Suprapubic skin (tissue), 4 donors: ENCODE measurements at places on chromosomes 5 and 9.

- DNase-seq = no peak
Observed at GRCh38 chr5:158968150-158968549, 131.6 kb downstream of the EBF1 start.

- DNase-seq = no peak
Observed at GRCh38 chr9:114837923-114838322, 32.1 kb upstream of the TNFSF15 start.

- no peak for DNase-seq
Observed at GRCh38 chr5:124195411-124195810, 551.0 kb downstream of the ZNF608 start.

GRCh38 chr5:24831989-24832388 lies 187.2 kb upstream of the CDH10 start:
- DNase-seq = no peak

DNA sequence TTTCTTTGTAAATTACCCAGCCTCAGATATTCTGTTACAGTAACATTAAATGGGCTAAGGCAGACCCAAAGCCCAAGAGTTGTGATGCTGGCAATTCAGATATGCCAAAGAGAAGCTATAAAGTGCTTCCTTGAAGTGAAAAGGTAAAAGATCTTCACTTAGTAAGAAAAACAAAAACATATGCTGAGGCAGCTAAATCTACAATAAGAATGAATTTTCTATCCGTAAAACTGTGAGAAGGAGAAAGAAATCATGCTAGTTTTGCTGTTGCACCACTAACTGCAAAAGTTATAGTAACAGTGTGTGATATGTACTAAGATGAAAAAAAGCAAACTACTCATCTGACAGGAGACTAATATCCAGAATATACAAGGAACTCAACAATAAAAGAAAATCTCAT lies 39.9 kb downstream of the FAM114A2 start:
- no peak for DNase-seq

DNA sequence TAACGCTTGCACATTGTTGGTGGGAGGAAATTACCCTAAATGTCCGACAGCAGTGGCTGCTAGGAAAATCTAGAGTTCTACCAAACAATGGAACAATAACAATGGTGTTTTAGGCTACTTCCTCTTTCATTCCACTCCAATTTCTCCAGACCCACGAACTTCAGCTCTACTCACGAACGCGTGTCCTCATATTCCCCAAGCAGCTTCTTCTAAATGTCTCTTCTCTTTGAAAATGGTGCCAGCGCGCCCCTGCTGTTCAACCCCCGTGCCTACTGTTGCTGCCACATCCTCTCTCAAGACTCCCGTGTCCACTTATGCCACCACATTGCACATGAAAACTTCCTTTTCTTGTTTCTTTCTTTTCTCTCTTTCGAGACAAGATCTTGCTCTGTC lies 25.6 kb downstream of the OR2V2 start:
- no peak for DNase-seq

GRCh38 chr5:149452665-149453617 lies 73.8 kb upstream of the IL17B start:
- DNase-seq = peak; percentile 87

DNA sequence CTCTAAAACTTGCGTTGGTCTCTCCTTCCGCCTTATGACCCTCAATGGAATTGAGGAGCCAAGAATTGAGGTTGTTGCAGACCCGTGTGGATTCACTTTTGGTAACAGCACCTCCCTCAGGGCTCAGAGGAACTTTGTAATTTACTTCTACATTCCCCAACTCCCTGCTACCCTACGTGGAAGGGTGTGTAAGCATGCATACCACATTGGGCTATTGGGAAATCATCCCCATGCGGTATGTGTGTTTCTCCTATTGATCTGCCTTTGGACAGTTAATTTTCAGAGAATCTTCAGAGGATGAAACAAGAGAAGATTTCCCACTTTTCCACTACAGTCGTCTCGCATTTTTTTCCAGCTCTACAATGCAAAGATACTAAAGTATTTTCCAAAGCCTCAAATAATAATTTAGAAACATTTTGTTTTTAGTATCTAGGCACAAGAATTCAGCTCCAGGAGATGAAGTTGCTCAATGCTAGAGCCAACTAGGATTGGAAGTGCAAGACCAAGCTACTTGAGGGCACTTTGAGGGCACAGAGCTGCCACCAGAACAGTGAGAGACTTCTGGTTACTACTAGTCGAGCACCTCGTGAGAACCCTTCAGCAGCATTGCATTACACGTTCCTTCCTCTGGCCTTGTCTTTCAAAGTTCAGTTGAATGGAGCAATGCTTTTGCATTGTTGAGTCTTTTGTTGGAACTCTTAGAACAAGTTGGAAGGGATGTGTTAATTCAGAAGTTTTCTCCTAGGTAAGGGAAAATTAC lies 3.4 kb downstream of the C1QTNF3 start:
- DNase-seq = no peak

GRCh38 chr9:80369641-80370040 lies 797.9 kb downstream of the TLE4 start:
- no peak for DNase-seq

DNA sequence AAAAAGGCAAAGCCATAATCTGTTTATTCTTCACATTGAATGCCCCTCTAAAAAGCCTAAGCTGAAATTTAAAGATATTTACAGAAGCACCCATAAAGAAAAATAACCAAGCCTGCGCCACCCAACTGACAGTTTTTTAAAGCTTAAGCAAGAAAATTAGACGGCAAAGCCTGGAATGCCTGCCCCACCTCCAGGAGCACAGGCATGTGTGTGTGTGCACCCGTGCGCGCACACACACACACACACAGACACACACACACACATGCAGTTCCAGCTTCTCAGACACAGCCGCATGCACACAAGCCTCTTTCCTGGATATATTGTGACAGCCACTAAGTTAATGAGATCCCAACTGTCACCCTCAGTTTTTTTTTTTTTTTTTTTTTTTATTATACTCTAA lies 88.2 kb downstream of the FRMD3 start:
- no peak for DNase-seq

GRCh38 chr9:136903041-136903554 lies 16.8 kb downstream of the TRAF2 start:
- no peak for DNase-seq

GRCh38 chr5:122319897-122320296 lies 7.9 kb downstream of the SNCAIP start:
- no peak for DNase-seq

- DNase-seq = no peak
Observed at GRCh38 chr9:85377731-85378289, 363.9 kb downstream of the AGTPBP1 start.

DNA sequence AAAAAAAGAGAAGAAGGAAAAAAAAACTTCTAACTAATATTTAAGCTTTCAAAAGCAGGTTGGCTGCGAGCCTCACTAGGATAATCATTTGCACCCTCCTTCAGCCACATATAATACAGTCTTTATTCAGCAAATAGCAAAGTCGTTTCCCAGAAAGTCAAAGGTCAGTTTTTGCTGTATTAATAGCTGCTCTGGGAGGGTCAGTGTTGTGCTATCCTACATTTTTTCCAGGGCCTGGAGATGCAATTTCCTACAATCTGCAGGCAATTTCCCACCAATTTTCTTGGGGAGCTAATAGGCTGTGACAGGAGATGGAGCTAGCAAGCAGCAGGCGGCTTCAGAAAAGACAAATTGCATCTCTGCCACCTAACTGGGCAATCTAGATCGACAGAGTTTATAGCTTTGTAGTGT lies 136.8 kb downstream of the TLE1 start:
- DNase-seq = no peak

GRCh38 chr5:93886098-93886806 lies 144.9 kb upstream of the POU5F2 start:
- DNase-seq = no peak

DNA sequence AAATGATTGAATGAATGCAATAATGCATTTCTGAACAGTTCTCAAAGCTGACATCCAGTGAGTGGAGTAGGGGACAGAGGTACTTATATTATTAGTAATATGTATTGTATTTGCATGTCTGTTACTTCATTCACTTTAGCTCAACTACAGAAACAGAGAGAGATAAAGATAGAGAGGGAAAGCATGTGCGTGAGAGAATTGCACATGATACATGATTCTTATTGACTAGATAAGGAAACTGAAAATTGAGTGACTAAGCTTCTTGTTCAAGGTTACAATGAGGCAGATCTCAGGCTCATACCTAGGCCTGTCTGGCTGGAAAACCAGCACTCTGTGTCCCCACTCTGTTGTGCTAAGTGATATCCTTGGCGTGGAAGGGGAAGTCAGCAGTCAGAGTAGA lies 337.7 kb upstream of the KLF4 start:
- DNase-seq = no peak

- peak; percentile 70 for DNase-seq
Observed at GRCh38 chr5:176776141-176776865, 34.1 kb upstream of the UNC5A start.

GRCh38 chr9:120894321-120895148 lies 17.5 kb upstream of the PHF19 start:
- no peak for DNase-seq

DNA sequence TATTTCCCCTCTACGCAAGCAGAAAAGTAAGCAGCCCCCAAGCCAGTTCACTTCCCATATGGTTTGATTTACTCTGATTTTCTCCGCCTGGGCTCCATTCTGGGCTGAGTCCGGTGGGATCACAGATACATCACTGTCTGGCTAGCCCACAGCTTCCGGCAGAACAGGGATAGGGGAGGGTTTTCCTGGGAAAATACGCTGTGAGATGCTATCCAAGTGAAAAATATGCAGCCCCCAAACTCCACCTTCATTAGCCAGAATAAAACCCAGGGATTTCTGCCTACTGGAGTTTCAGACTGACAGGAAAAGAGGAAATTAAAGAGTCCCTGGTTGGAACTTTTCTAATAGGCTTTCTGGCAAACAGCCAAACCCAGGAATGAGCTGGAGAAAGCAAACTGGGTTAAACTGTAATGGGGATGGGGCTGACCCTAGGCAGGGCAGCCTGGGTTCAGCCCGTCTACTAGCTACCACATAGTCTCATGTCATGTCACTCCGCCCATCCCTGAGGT lies 16.9 kb upstream of the NIPAL4 start:
- DNase-seq = no peak

- DNase-seq = no peak
Observed at GRCh38 chr5:40774623-40775022, 18.9 kb upstream of the TTC33 start.

GRCh38 chr5:17218353-17219005 lies 1.0 kb downstream of the BASP1 start:
- peak; percentile 75 for DNase-seq

DNA sequence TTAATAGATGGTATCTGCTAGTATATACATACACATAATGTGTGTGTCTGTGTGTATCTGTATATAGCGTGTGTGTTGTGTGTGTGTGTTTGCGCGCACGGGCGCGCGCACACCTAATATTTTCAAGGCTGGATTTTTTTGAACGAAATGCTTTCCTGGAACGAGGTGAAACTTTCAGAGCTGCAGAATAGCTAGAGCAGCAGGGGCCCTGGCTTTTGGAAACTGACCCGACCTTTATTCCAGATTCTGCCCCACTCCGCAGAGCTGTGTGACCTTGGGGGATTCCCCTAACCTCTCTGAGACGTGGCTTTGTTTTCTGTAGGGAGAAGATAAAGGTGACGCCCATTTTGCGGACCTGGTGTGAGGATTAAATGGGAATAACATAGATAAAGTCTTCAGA lies 757 bp downstream of the FXN start:
- no peak for DNase-seq

- no peak for DNase-seq
Observed at GRCh38 chr5:36346896-36347690, 45.4 kb upstream of the RANBP3L start.

DNA sequence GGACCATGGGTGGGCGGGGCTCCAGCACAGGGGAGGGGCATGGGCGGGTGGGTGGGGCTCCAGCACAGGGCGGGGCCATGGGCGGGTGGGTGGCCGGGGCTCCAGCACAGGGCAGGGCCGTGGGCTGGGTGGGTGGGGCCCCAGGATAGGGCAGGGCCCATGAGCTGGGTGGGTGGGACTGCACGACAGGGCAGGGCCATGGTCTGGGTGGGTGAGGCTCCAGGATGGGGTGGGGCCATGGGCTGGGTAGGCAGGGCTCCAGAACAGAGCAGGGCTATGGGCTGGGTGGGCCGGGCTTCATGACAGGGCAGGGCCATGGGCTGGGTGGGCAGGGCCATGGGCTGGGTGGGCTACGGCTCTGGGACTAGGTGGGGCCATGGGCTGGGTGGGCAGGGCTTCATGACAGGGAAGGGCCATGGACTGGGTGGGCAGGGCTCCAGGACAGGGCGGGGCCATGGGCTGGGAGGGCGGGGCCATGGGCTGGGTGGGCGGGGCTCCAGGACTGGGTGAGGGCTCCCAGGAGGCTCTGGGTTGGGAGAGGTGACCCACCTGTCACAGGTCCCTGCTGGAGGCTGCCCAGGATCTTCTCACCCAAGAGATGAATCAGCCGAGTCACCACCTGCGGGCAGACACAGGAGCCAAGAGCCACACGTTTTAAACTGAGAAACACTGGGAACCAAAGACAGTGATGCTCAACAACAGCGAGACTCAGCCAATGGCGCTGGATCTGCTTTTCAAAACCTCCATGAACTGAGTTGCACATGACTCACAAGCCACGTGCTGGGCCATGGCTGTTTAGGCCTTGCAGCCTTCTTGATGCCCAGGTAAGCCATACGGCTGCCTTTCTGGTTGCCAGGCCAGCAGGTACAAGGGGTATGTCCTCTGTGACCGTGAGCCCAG lies 33.6 kb upstream of the NSMF start:
- DNase-seq = no peak

GRCh38 chr5:138911441-138911840 lies 36.3 kb upstream of the LRRTM2 start:
- no peak for DNase-seq

GRCh38 chr9:107681988-107682387 lies 192.4 kb upstream of the KLF4 start:
- no peak for DNase-seq

GRCh38 chr9:37025823-37026112 lies 8.3 kb downstream of the PAX5 start:
- no peak for DNase-seq

GRCh38 chr5:155181542-155181941 lies 168.0 kb downstream of the KIF4B start:
- DNase-seq = no peak

- DNase-seq = no peak
Observed at GRCh38 chr5:95086927-95087815, 197.7 kb downstream of the MCTP1 start.

GRCh38 chr5:112640546-112640945 lies 97.1 kb upstream of the APC start:
- no peak for DNase-seq

DNA sequence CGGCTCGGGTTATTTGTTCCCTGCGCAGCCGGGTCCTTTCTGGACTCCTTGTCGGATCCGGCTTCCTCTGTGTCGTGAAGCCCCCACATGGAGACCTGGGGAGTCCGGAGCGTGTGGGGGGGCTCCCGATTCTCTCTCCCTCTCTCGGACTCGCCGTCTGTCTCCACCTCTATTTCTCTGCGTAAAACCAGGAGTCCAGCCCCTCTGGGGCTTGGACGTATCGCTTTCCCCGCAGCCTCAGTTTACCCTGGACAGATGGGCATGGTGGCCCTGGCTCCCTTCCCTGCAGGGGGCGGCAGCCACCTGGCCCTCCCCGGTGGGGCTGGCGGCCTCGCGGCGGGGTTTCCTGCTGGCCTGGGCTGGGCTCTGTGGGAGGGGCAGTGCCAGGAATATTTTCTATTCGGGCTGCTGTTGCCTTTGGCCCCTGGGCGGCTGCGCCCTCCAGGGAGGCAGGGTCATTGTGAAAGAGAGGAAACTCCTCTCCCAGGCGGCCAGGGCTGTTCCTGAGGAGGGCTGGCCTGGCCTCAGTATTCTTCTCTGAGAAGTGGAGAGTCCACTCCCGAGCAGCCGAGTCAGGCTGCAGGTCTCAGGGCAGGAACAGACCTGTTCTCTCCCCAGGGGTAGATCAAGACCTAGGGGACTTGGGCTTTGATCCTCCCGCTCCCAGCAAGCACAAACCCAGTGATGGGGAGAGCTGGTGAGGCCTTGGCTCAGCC lies 665 bp downstream of the ASS1 start:
- DNase-seq = no peak
